ENCODE measurements at places on chromosomes 5 and 9. TPM values are rescaled to one million over a fixed set of nuclear protein-coding genes. Genes with fewer than 3 reads are reported as not detected.

Gene F2R
- 59.9 TPM for polyA plus RNA-seq

Gene NR5A1
- not detected for polyA plus RNA-seq

Gene OSMR
- polyA plus RNA-seq, result 10.7 TPM

Gene CEP72
- 12.6 TPM for polyA plus RNA-seq

Gene GADD45G
- 1.7 TPM for polyA plus RNA-seq

Gene PCDHAC1
- polyA plus RNA-seq, result 0.13 TPM

Gene WDR38
- 0.22 TPM for polyA plus RNA-seq

Gene PAPPA
- 3.5 TPM for polyA plus RNA-seq

Gene LRRC26
- not detected for polyA plus RNA-seq

Gene NIPAL4
- polyA plus RNA-seq, result 0.58 TPM

Gene CNTLN
- 14.4 TPM for polyA plus RNA-seq

Gene TTLL11
- polyA plus RNA-seq, result 7.7 TPM

Gene TAF9
- polyA plus RNA-seq, result 61.6 TPM

Gene PDE4D
- polyA plus RNA-seq, result 23.1 TPM

Gene HK3
- 0.18 TPM for polyA plus RNA-seq

Gene IL3
- not detected for polyA plus RNA-seq

Gene ZNF883
- polyA plus RNA-seq, result 11.1 TPM

Gene DOCK8
- 15.2 TPM for polyA plus RNA-seq

Gene IDNK
- 11.5 TPM for polyA plus RNA-seq

Gene C5orf58
- 0.25 TPM for polyA plus RNA-seq

Gene NTRK2
- polyA plus RNA-seq, result 105 TPM

Gene CSNK1A1
- 217 TPM for polyA plus RNA-seq

Gene NR6A1
- 1.7 TPM for polyA plus RNA-seq

Gene PDLIM4
- 11.1 TPM for polyA plus RNA-seq

Gene TUSC1
- 14.9 TPM for polyA plus RNA-seq

Gene KCNV2
- 0.27 TPM for polyA plus RNA-seq

Gene IQGAP2
- 77.6 TPM for polyA plus RNA-seq

Gene C9
- 0.37 TPM for polyA plus RNA-seq

Gene PAX5
- 0.07 TPM for polyA plus RNA-seq

Gene FOXD4L5
- 0.27 TPM for polyA plus RNA-seq

Gene ELOVL7
- polyA plus RNA-seq, result 20.3 TPM

Gene LIFR
- polyA plus RNA-seq, result 87.7 TPM

Gene PDE8B
- 6.0 TPM for polyA plus RNA-seq

Gene CACFD1
- polyA plus RNA-seq, result 27.3 TPM

Gene TXNDC8
- polyA plus RNA-seq, result not detected

Gene CSF1R
- 11.8 TPM for polyA plus RNA-seq

Gene TEX48
- polyA plus RNA-seq, result not detected

Gene BAAT
- 0.47 TPM for polyA plus RNA-seq

Gene NTNG2
- polyA plus RNA-seq, result 0.18 TPM

Gene SLC6A19
- polyA plus RNA-seq, result 67.4 TPM

Gene CDH6
- 89.6 TPM for polyA plus RNA-seq

Gene RACK1
- polyA plus RNA-seq, result 2,486 TPM

Gene KCNN2
- polyA plus RNA-seq, result 4.0 TPM

Gene ZNF189
- polyA plus RNA-seq, result 54.5 TPM

Gene GFPT2
- polyA plus RNA-seq, result 5.1 TPM

Gene DCTN4
- polyA plus RNA-seq, result 82.6 TPM

Gene SH2D3C
- polyA plus RNA-seq, result 11.2 TPM

Gene OR13C2
- polyA plus RNA-seq, result not detected

Data from left kidney (tissue), 8 donors.